ENCODE measurements at places on chromosomes 7 and 10.
A peak's percentile ranks its signal among the peaks of the same experiment; 100 is the strongest.

- DNase-seq: no peak
Observed at GRCh38 chr7:133108023-133108422, 26.1 kb upstream of the CHCHD3 start.

GRCh38 chr7:81934596-81935301, 164.9 kb upstream of the HGF start:
- DNase-seq: no peak

DNA sequence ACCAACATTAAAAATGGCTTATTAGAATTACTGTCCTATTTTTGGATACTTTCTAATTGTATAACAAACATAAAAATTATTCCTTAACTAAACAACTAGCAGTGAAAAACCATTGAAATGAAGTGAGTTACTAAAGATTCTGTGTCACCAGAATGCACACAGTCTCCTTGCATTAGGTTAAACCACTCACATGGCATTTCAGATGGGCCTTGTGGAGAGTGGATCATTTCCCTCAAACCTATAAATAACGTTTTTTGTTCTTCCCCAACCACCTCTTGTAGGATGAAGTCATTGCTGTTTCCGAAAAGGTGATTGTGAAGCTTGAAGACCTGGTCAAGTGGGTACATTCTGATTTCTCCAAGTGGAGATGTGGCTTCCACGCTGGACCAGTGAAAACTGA, 38.4 kb downstream of the ARID5B start:
- DNase-seq: peak; percentile 3

GRCh38 chr10:106832846-106833245, 331.7 kb downstream of the SORCS1 start:
- peak; percentile 54 for DNase-seq

DNA sequence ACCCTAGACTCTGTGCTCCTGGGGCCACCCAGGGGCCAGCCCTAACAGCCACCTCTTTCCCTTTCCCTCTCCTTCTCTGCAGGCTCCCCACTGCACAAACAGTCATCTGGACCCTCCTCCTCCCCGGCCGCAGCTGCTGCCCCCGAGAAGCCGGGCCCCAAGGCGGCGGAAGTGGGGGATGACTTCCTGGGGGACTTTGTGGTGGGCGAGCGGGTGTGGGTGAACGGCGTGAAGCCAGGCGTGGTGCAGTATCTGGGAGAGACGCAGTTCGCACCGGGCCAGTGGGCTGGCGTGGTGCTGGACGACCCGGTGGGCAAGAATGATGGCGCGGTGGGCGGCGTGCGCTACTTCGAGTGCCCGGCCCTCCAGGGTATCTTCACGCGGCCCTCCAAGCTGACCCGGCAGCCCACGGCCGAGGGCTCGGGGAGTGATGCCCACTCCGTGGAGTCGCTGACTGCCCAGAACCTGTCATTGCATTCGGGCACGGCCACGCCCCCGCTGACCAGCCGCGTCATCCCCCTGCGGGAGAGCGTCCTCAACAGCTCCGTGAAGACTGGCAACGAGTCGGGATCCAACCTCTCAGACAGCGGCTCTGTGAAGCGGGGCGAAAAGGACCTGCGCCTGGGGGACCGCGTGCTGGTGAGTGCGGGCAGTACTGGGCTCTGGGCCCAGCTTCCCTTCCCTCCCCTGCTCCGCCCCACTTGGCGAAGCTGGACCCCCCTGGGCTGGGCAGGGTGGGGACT, 49.3 kb downstream of the CLIP2 start:
- no peak for DNase-seq

DNA sequence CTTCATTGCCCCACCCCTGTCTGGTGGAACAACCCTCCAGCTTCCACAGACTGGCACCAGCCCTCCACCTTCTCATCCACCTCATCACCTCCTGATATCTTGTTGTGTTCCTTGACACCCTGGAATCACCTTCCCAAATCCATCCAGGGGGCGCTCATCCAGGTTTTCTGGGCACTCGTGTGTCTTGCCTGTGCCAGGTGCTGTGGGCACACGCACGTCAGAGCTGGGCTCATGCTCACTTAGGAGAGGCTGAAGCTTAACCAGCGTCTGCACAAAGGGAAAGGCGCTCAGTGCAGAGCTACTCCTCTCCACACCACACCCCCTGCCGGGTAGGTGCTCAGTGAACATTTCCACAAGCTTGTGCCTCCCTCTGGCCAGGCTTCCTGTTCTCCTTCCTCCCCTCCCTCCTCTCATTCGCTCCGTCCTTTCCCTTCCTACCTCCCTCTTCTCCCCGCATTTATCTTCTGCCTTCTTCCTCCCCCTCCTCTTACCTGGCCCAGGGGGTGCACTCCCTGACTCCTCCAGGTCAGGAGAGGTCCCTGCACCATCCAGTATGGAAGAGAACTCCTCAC, 4.8 kb downstream of the ADCYAP1R1 start:
- no peak for DNase-seq

GRCh38 chr10:26468700-26469099, 30.6 kb downstream of the APBB1IP start:
- DNase-seq: no peak

GRCh38 chr10:76885816-76886215, 751.8 kb downstream of the KCNMA1 start:
- DNase-seq: no peak

DNA sequence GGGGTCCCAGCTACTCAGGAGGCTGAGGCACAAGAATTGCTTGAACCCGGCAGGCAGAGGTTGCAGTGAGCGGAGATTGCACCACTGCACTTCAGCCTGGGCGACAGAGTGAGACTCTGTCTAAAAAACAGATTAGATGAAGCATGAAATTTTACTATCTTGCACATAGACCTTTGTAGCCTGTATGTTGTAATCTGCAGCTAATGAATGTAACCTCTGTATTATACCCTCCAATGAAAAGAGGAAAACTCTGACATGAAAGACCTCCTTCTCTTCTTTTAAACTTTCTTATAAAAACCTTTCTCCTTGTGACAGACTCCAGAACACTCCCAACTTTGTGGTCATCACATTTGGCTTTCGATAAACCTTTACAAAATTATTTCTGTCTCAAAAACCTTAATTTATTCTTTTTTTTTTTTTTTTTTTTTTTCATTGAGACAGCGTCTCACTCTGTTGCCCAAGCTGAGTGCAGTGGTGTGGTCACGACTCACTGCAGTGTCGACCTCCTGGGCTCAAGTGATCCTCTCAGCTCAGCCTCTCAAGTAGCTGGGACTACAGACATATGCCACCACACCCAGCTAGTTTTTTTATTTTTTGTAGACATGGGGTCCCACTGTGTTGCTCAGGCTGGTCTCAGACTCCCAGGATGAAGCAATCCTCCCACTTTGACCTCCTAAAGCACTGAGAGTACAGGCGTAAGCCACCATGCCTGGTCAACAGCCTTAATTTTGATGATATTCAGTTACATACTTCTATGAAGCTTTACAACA, 97.4 kb downstream of the SVOPL start:
- DNase-seq: peak; percentile 2

DNA sequence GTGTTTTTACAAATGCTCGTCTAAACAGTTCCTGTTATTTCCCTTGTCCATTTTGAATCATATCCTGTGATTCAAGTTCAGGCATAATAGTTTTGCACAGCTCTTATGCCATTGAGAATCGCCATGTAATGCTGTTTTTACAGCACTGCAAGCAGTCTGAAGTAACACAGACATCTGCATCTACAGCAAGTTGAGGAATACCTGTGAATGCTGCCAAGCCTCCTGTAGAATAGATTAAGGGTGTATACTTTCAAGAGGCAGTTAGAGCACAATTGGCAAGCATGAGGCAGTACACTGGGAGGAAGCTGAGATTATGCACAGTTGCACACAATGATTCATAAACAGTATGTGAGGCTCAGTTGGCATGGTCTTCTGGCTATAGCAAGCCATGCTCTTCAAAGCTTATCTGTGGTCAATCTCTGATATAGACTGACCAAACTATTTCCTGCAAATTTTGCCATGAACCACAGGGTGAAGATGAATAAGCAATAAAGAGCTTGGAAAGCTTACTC, 121.9 kb upstream of the AKR1E2 start:
- DNase-seq: peak; percentile 73

DNA sequence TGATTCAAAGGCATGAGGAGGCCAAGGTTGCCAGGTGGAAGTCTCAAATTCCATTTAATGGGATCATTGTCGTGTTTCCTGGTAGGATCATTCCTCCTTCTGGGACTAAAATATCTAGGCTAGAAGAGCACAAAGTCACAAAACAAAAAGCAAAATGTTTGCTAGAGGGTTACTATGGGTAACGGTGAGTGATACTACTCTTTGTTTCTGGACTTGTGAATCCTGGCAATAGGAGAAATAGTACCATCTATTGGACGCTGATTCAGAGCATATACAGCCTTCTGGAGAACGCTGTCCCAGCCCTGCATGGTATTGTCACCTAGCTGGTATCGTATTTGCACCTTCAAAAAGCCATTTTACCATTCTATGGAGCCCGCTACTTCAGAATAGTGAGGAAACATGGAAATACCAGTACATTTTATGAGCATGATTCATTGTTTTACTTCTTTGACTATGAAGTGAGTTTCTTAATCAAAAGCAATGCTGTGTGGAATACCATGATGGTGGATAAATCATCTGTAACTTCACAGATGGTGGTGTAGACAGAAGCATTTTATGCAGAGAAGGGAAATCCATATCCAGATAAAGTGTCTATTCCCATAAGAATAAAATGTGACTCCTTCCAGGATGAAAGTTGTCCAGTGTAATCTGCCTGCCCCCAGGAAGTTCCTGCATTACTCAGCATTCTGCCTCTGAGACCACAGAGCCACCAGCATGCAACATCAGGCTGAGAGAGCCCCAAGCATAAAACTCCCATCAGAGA, 361.0 kb downstream of the ETV1 start:
- DNase-seq: no peak

DNA sequence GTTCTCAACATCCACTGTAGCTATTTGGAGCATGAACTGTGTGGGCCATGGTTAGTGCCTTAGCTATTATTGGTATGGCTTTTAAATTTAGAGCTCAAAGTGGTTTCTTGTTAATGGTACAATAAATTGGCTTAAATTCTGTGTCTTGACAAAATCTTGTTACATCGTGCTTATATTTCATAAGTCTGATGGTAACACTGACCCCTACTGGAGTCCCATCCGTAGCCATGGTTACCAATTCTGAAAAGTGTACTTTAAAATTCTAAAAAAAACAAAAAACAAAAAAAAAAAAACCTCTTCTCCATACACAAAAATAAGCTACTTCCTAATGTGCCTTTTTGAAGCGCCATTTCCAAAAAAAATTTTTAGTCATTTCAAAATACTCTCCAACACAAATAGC, 6.4 kb upstream of the RPP30 start:
- no peak for DNase-seq

- peak; percentile 58 for DNase-seq
Observed at GRCh38 chr10:69629897-69630650, at the start of gene FAM241B. TSS of gene FAM241B (plus strand) at chr10:69630247. CDS start at chr10:69631744, 1,497 bp downstream.

DNA sequence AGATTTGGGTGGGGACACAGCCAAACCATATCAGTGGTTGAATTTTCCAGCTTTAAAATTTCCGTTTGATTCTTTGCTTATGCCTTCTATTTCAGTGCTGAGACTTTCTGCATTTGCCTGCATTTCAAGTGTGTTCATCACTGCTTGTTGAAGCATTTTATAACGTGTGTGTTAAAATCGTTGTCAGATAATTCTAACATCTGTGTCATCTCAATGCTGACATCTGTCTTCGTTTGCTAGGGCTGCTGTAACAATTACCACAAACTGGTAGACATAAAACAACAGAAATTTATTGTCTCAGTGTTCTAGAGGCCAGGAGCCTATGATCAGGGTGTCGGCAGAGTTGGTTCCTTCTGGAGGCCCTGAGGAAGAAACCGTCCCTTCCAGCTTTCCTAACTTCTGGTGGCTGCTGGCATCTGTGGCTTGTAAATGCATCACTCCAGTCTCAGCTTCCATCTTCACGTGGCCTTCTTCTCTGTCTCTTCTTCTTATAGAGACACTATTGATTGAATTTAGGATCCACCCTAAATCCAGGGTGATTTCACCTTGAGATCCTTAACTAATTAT, 71.1 kb upstream of the SDK1 start:
- no peak for DNase-seq

GRCh38 chr10:59135275-59135674, 41.2 kb upstream of the PHYHIPL start:
- no peak for DNase-seq

- DNase-seq: no peak
Observed at GRCh38 chr7:50982626-50983025, 199.9 kb upstream of the GRB10 start.

- no peak for DNase-seq
Observed at GRCh38 chr7:94612661-94613060, 43.3 kb downstream of the SGCE start.

GRCh38 chr7:46352004-46352954, 431.2 kb upstream of the IGFBP3 start:
- no peak for DNase-seq

- no peak for DNase-seq
Observed at GRCh38 chr7:57646901-57647246, 196.9 kb downstream of the ZNF716 start.

DNA sequence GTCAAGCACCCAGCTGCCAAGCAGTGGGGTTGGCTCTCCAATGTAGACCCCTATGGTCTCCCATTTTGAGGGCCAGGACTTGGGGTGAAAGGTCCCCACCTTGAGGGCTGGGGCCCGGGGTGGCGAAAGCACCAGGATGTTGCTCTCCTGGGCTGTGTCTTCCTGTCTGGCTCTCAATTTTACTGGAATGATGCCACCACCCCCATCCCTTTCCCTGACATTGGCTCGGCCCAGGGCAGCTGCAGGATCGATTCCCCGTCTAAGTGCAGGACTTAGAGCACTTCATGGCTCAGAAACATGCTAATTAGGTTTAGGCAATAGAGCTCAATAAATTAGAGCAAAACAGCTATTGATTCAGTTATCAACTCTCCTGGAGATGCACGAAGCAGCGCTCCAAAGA, 27.0 kb upstream of the HSPA12A start:
- DNase-seq: no peak

GRCh38 chr10:72754275-72755032, 62.5 kb downstream of the MCU start:
- DNase-seq: no peak

DNA sequence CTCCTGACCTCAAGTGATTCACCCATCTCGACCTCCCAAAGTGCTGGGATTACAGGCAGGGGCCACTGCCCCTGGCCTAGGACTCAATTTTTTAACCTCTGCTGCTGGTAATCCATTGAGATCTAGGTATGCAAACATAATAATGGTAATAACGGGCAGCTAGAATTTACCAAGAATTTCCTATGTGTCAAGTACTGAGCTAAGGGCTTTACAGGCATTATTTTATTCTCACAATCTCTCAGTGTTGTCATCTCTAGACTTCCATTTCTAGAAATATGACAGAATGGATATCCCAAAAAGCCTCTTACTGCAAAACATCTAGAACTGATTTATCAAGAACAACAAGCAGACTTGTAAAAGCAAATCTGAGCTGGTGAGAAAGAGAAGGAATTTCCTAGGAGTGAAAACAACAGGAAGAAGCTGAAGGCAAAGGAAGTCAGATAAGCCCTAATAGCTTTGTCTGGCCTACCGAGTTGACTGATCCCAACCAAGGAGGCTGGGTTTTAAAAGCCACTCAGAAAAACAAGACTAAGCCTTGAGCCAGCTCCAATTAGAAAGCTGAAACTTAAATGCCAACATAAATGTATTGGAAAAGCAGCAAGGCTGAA, 70.6 kb downstream of the CCDC71L start:
- no peak for DNase-seq

- DNase-seq: peak; percentile 93
Observed at GRCh38 chr7:75795831-75796285, 17.7 kb downstream of the CCL24 start.
